Neural crest cell (in vitro differentiated cells): ENCODE measurements at places on chromosomes 13 and 19. TPM values are rescaled to one million over a fixed set of nuclear protein-coding genes. Genes with fewer than 3 reads are reported as not detected.

LATS2 gene
- 22.9 and 26.2 TPM in 2 replicates for total RNA-seq

CACNG8 gene
- total RNA-seq = 0.23 and 0.33 TPM in 2 replicates

FXYD1 gene
- total RNA-seq = 4.2 and 6.5 TPM in 2 replicates

LHB gene
- total RNA-seq = not detected in 2 replicates

DNA sequence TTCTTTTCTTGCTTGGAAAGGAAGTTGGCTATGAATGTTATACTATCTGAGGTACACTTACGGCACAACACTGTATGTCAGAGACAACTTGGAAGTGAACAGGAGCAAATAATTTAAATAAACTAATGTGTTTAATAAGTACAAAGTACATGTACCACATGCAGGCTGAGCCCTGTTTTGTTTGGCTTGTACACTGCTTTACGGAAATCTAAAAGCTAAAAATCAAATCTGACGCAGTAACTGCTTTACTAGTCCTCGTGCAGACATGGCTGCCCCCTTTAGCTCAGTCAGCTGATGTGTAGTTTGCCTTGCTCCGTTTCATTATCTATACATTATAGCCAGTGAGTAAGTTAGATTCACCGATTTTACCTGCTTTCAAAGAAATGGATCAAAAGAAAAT, 36.5 kb downstream of the TDRD3 start:
- DNase-seq = no peak

DNA sequence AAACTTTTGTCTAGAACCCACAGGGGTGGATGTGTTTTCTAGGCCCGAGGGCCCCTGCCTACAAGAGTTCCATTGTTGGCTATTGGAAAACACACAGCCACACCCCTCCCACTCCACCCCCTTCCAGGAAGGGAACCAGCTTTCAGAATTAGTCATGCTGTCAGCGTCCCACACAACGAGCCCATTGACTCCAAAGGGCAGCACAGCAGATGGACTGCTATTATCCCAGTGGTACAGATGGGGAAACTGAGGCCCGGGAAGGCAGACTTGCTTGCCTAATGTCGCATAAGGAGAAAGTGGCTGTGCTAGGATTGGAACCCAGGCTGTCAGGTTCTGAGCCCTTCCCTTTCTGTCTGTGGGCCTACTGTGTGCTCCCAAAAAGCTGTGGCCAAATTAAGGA, 8.1 kb upstream of the FXYD3 start:
- peak; percentile 41 for DNase-seq

HPN gene
- 0.26 and 0.27 TPM in 2 replicates for total RNA-seq

- no peak for DNase-seq
Observed at GRCh38 chr19:21587117-21587461, 81.7 kb downstream of the ZNF429 start.

DNA sequence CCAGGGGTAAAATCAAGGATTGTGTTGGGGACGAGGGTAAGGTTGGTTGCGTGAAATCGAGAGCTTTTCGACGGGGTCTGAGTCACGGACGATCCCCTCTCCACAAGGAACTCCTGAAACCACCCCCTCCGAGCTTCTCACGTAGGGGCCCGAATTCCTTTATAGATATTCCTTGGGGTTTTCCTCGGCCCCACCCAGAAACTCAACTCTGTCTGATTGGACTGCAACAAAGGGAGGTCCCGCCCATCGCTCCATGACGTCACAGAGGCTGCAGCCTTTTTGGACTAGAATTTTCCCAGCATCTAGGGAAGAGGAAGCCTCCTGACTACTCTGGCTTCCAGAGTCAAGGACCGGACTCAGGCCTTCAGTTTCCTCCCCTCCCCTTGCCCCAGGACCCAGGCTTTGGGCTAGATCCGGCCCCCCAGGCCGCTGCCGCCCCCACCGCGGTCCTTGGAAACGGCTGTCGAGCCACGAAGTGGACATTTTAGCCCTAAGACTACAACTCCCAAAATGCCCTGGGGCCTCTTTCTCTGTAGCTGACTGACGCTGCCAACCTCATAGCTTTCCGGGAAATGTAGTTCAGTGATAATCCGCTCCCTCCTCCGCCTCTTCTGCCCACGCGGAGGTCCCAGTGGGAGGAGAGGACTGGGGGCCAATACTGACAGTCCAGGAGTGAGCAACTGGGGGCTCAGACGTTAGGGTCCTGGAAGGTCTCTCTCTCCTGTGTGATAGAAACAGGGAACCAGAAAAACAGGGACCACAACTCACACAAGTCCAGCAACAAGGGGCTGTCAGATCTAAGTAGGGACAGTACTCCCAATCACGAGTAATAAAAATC, at the start of gene IZUMO1:
IZUMO1 (minus strand) TSS at position 172 of the 838 bp plus-strand sequence. CDS start 1,050 bp downstream, outside the sequence.
- DNase-seq = peak; percentile 77

DNA sequence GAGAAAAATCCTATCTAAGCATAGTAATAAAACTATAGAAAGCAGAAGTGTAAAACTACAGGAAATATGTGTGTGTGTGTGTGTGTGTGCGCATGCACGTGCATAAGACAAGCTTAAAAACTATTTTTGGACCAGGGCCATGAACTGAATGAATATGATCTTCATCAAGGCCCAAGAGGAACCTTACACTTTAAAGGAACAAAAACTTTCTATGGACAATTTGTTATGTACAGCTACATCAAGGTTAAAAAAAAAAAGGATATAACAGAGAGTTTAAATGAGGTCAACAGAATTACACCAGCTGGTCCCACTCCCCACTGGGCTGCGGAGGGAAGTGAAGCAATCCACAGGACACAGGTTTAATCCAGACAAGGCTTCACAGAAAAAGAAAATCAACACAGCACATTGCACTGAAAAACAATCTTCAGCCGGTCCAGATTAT, 151.1 kb downstream of the LHFPL6 start:
- DNase-seq = no peak

DNA sequence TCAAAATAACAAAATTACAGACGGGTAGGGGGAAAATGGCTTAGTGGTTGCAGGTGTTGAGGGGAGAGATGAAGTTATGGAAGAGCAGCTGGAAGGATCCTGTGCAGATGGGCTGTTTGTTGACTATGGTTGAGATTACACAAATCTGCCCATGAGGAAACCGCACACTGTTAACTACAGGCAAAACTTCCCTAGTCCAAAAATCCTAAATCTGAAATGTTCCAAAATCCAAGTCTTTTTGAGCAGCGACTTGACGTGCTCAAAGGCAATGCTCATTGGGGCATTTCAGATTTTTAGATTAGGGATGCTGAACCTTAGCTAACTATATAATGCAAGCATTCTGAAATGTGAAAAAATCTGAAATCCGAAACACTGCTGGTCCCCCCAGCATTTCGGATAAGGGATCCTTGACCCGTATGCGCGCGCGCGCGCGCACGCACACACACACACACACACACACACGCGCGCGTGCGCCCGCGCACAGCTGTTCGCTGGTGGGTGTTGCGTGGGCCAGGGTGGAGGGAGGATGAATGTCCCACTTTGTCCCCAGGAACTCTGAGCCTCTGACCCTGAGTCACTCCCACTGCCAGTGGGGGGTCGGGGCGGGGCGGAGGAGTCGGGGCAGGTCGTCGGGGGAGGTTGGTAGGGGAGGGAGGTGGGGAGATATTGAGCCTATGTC, 6.8 kb downstream of the F2RL3 start:
- no peak for DNase-seq

GRCh38 chr13:40911341-40911740, 107.8 kb downstream of the ELF1 start:
- no peak for DNase-seq

CD320 gene
- total RNA-seq = 64.5 and 68.5 TPM in 2 replicates

- DNase-seq = no peak
Observed at GRCh38 chr19:4816202-4816949, 15.1 kb downstream of the TICAM1 start.

FSD1 gene
- total RNA-seq = 51.9 and 53.5 TPM in 2 replicates

GRCh38 chr13:107241381-107241780, 673.4 kb upstream of the ARGLU1 start:
- DNase-seq = no peak

- DNase-seq = no peak
Observed at GRCh38 chr19:6242677-6243076, 37.1 kb downstream of the MLLT1 start.

DNA sequence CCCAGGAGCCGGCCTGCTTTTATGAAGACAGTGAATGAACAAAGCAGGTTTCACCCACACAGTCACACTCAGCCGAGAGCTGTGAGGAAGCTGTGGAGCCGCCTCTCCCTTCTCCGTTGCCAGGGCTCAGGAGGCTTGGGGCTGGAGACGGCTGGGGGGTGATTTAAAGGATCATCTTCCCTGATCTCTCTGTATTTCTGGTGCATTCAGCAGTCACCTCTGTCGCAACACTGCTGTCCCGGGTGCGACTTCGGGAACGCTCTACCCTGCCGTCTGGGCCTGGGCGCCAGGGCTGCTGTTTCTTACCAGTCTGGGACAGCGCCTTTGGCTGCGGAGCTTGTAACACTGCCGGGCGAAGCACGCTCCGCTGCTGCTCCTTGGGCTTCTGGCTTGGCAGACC, 18.1 kb downstream of the CAPS start:
- no peak for DNase-seq

IGFL3 gene
- not detected in 2 replicates for total RNA-seq

C2CD4C gene
- total RNA-seq = 5.6 and 6.7 TPM in 2 replicates

FCGBP gene
- total RNA-seq = 1.0 and 1.6 TPM in 2 replicates

GRCh38 chr19:38852231-38853044, 2.7 kb upstream of the HNRNPL start:
- peak; percentile 50 for DNase-seq

- no peak for DNase-seq
Observed at GRCh38 chr13:81602241-81602640, 1261.3 kb upstream of the SPRY2 start.

- DNase-seq = no peak
Observed at GRCh38 chr19:8517551-8518442, 3.8 kb upstream of the ZNF414 start.
